Activated CD4-positive, alpha-beta T cell treated with anti-CD3 and anti-CD28 coated beads, Interleukin-2, Interleukin-6, amounts not matched to agents 100 ng/mL and 50 ng/mL, durations not matched to agents 16 hours and 8 hours (primary cell): ENCODE measurements at places on chromosomes 12 and 14.

DNA sequence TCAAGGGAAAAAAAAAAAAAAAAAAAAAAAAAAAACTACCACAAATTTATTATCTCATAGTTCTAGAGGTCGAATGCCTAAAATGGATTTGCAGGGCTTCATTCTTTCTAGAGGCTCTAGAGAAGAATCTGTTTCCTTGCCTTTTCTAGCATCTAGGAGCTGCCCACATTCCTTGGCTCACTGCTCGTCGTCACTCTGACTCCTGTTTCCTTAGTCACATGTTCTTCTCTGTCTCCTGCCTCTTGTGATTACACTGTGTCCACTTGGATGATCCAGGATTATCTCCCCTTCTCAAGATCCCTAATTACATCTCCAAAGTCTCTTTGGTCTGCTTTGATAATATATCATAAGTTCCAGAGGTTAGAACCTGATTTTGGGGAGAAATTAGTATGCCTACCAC is 88.7 kb downstream of the HECTD1 start:
- no peak for DNase-seq

DNA sequence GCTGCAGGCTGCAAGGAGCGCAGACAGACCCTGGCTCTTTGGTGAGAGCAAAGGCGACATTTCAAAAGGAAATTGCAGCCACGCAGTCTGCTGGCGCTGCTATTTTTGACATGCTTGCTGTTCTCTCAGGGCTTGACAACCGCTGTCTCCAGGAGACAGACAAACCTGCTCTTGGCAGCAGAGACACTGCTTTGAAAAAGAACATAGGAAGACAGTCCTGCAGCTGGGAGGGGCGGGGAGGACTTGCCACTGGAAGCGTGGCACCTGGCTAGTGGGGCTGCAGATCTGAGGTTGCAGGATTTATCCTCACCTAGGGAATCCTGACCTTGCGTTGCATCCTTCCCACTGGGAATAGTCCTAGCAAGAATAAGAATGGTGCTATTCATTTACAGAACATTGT is 91.8 kb upstream of the KCNA1 start:
- no peak for DNase-seq

DNA sequence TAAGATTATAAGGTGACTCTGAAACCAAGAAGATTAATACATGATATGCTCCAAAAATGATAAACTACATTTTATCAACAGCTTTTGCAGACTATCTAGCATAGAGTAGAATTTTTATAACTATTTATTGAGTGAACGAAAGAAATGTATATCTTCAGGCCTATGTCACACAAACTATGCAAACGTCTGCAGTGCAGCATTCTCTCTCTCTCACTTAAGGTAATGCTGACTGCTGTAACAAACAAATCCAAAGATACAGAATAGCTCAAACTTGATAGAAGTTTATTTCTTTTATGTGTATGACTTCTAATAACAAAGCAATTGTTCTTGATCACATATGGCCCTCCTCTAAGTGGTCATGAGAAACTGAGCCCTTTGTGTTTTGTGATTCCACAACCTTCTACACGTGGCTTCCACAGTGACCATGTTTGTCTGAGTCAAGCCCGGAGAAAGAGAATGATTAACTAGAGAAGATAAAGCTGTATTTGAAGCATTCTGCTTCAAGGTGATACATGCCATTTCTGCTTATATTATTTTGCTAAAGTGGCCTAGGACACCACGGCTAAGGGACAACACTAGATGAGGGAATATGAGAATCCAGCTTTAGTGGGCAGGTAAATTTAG is 1352.7 kb upstream of the TMEM132C start:
- DNase-seq: no peak

DNA sequence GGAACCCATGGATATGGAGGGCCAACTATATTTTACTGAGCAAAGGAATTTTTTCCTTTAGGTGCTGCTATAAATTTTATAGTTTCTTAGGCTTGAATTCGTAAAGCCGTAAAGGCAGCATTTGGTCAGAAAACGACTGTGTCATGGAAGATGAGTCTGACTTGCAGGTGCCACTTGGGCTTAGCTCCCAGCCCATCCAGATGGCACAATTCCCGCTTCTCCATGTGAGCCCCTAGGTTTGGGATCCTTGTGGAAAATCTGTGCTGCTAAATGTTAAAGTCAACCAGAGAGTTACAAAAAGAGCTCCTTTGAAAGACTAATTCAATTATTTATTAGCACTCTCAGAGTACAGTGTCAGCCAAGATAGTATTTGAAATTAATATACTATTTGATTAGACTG is 120.1 kb upstream of the NPAS3 start:
- no peak for DNase-seq

- DNase-seq: peak; percentile 31
These were observed at the start of gene RAB15 for GRCh38 chr14:64971943-64972791. Gene RAB15 (minus strand): TSS chr14:64972336. CDS start chr14:64972076, 260 bp downstream.

GRCh38 chr14:93034671-93034994 is 81.1 kb downstream of the ITPK1 start:
- no peak for DNase-seq

DNA sequence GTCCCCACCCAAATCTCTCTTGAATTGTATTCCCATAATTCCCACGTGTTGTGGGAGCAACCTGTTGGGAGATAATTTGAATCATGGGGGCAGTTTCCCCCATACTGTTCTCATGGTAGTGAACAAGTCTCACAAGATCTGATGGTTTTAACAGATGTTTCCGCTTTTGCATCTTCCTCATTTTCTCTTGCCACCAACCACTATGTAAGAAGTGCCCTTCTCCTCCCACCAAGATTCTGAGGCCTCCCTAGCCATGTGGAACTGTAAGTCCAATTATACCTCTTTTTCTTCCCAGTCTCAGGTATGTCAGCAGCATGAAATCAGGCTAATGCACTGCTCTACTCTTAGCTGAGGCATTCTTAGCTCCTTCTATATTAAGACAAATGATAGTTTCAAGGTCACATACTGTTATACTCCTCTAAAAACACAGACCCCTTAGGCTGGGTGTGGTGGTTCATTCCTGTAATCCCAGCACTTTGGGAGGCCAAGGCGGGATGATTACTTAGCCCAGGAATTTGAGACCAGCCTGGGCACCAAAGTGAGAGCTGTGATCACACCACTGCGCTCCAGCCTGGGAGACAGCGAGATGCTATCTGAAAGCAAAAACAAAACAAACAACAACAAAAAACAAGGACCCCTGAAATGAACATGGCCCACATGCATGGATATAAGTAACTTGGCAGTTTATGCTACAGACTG is 3.6 kb downstream of the SCAF11 start:
- DNase-seq: no peak

GRCh38 chr12:50325890-50326391 is 42.6 kb upstream of the LIMA1 start:
- no peak for DNase-seq

GRCh38 chr12:22536346-22536945 is 7.9 kb downstream of the C2CD5 start:
- no peak for DNase-seq

DNA sequence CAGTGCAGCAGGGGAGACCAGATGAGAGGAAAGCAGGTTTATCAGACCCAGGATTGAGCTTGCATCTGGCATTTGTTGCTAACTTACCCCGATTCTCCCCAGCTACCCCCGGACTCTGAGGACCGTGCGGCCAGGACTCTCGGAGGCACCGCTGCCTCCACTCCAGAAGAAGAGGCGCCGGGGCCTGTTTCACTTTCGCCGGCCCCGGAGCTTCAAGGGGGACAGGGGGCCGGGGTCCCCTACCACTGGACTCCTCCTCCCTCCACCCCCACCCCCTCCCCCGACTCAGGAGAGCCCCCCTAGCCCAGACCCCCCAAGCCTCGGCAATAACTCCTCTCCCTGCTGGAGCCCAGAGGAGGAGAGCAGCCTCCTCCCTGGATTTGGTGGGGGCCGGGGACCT is 6.5 kb upstream of the CPNE6 start:
- no peak for DNase-seq

DNA sequence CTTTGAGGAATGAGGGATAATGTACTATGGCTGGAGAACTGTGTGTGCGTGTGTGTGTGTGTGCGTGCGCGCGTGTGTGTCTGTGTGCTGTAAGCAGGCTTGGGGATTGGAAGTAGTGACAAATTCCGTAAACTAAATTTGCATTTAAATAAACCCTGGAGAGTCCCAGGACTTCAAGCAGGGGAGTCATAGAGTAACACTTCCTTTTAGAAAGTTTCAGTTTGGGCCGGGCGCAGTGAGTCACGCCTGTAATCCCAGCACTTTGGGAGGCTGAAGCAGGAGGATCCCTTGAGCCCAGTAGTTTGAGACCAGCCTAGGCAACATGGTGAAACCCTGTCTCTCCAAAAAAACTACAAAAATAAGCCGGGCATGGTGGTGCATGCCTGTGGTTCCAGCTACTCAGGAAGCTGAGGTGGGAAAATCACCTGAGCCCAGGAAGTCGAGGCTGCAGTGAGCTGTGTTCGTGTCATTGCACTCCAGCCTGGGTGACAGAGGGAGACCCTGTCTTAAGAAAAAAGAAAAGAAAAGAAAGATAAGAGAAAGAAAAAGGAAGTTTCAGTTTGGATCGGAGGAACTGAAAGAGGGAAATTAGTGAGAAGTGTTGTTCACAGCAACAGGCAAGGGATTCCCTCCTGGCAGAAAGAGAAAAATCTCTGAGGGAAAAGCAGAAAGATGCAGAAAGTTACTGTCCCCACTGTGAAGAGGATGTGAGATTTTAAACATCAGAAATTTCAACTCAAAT is 222.7 kb upstream of the SOX5 start:
- no peak for DNase-seq

- DNase-seq: no peak
These were observed 55.7 kb downstream of the METTL25 start for GRCh38 chr12:82414044-82414443.

GRCh38 chr12:127263621-127264020 is 1003.3 kb upstream of the TMEM132C start:
- DNase-seq: no peak

GRCh38 chr14:103188810-103189480 is 65.7 kb downstream of the TNFAIP2 start:
- DNase-seq: peak; percentile 11

DNA sequence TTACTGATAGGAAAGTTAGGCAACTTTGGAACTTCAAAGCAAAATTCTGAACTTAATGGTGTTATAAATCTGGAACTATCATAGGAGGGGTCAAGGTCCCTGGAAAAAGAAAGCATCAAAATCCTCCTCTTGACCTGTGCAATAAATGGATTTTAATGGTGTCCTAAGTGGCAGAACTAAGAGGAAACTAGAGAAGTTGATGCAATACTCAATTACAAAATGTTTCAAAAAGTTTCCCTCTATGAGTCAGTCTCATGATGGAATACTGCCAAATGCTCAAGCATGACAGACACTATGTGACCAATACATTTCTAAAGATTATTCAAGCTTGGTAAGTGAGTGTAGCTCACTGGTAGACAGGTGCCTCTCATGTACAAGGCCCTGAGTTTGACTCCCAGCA is 47.7 kb upstream of the ERGIC2 start:
- DNase-seq: peak; percentile 19

- no peak for DNase-seq
These were observed 129.1 kb downstream of the MSRB3 start for GRCh38 chr12:65407388-65408149.

DNA sequence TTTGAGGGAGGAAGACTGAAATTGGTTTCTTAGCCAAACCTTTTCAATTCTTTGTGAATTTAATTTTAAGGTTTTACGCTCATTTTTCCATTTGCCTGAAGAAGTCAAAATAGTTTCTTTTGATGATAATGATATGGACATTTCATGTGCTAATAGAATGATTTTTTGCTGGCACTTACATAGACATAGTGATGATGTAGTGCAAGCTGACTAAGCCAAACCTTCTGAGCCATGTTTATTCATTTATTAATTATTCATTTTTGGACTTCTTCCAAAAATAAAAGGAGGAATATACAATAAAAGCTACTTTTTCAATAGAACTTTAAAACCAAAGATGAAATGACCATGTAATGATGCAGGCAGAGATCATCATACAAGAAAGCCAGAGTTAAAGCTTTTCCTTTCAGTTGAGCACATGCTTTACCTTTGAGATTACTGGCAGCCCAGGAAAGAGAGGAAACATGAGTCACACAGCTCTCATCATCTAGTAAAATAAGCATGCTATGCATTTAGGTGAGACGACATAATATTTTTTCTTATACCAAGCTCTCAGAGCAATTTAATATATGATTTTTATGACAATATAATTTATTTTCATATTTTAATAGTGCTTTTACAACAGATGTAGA is 24.8 kb downstream of the KCNA1 start:
- no peak for DNase-seq

GRCh38 chr14:92950773-92951172 is 27.8 kb downstream of the CHGA start:
- DNase-seq: no peak

DNA sequence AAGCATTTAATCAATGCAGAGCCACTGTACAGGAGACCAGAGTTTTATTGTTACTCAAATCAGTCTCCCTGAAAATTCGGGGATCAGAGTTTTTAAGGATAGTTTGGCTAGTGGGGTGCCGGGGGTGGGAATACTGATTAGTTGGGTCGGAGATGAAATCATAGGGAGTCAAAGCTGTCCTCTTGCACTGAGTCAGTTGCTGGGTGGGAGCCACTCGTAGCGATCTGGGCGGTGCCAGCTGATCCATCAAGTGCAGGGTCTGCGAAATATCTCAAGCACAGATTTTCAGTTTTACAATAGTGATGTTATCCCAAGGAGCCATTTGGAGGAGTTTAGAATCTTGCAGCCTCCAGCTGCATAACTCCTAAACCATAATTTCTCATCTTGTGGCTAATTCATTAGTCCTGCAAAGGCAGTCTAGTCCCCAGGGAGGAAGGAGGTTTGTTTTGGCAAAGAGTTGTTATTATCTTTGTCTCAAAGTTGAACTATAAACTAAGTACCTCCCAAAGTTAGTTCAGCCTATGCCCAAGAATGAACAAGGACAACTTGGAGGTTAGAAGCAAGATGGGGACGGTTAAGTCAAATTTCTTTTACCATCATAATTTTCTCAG is 169.4 kb upstream of the PLEKHG7 start:
- DNase-seq: no peak

- peak; percentile 68 for DNase-seq
These were observed 45.9 kb upstream of the IFNG-AS1 start for GRCh38 chr12:67943141-67943892.

- DNase-seq: no peak
These were observed 15.4 kb upstream of the GTF2A1 start for GRCh38 chr14:81236138-81236537.

- no peak for DNase-seq
These were observed 152.4 kb upstream of the ATP2B1 start for GRCh38 chr12:89861086-89861485.

DNA sequence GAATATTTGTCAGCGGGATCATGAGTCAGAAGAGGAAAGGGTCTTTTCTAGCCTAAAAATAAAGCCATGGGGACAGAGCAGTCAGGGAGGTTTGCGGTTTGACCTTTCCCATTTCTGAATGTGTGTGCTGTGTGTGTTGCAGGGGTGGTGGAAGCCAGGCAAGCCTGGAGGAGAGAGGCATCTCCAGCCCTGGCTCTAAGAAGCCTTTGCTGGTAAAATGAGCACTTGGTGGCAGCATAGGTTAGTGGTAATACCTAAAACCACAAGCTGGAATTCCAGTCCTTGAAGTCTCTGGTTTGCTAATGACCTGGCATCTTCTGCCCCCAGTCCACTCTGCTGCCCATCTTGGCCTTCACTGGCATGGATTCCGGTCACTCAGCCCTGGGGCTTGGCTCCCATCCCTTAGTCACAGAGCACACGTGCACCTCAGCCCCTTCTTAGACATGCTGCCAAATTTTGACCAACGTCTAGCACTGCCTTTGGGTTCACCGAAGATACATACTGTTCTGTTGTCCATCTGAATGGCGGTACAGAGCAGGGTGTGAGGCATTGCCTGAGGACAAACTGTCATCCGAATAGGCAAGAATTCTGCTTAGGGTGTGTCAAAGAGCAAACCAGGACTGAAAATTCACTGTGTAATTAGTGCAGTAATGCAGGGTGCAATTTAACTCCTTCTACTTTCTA is 52.7 kb downstream of the KCNA5 start:
- no peak for DNase-seq

- no peak for DNase-seq
These were observed 217.2 kb upstream of the STXBP6 start for GRCh38 chr14:25267186-25267585.
